ENCODE measurements at places on chromosomes 2 and 18.

DNA sequence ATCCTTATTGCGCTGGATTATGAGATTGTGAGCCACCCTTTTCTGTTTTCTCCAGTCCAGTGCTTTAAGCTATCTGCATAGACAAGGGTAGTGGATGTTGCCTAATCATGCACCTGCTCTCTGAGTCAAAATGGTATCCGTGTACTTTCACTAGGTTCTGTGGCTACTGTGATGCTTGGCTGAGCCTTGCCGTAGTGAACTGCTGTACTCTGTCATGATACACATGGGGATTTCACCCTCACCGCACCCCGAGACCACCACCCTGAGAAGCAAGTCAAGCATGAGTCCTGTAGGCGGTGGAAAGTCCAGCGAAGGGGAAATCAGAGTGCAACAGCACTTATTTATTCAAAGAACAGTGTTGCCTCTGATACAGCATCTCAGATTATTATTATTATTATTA, 55.0 kb downstream of the ARHGAP25 start:
- no peak for DNase-seq

GRCh38 chr2:60479226-60480088, 74.0 kb downstream of the BCL11A start:
- DNase-seq: no peak

- no peak for DNase-seq
Measured at GRCh38 chr2:178990533-178991241, 59.2 kb downstream of the CCDC141 start.

DNA sequence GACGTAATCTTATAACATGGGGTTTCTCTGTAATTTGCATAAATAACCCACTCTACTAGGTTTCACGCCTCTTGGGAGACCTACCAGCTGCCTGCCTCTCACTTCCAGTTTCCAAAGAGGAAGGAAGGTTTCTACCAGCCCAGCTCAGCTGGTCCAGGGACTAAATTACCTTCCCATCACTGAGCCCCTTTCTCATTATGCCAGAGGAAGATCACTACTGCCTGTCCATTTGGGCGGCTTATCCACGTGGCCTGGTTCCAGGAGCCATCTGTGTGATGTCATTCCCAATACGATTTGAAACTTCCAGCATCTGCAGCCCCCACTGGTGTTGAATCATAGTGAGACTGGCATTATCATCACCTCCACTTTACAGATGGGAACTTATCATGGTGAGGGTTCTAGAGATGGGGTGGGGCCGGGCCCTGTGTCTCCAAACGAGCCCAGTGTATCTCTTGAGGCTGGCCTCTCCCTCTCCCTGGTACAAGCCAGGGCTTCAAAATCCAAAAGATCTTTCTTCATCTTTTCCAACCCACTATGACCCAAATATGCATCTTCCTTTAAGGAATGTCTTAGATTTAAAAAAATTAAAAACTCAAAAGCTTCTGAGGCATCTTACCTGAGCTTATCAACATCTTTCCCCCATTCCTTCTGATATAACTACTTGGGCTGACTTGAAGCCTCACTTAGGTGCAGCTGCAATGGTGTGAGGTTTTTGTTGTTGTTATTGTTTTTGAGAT, 140.8 kb downstream of the DDX1 start:
- no peak for DNase-seq

- no peak for DNase-seq
Measured at GRCh38 chr2:174180726-174181236, 67.6 kb downstream of the OLA1 start.
